ENCODE measurements at places on chromosomes 2 and 18. TPM values are rescaled to one million over a fixed set of nuclear protein-coding genes. Genes with fewer than 3 reads are reported as not detected.

Gene MPP4
- total RNA-seq, result 4.7 TPM

Gene MRO
- 0.16 TPM for total RNA-seq

Gene PLGLB2
- total RNA-seq, result 0.65 TPM

Gene TMEFF2
- total RNA-seq, result under 0.01 TPM

Gene ZC3H6
- total RNA-seq, result 2.2 TPM

Gene SH2D6
- 0.16 TPM for total RNA-seq

Gene LTBP1
- 9.2 TPM for total RNA-seq

Gene AFF3
- total RNA-seq, result 0.19 TPM

Gene CXCR1
- total RNA-seq, result not detected

Gene LOXHD1
- 0.16 TPM for total RNA-seq

Measured in bladder microvascular endothelial cell (primary cell).